Activated CD4-positive, alpha-beta T cell treated with anti-CD3 and anti-CD28 coated beads, Interleukin-2, amount 10 ng/mL, durations not matched to agents 7 days and 5 days (primary cell): ENCODE measurements at places on chromosomes 11 and 22. TPM values are rescaled to one million over a fixed set of nuclear protein-coding genes. Genes with fewer than 3 reads are reported as not detected.

DNA sequence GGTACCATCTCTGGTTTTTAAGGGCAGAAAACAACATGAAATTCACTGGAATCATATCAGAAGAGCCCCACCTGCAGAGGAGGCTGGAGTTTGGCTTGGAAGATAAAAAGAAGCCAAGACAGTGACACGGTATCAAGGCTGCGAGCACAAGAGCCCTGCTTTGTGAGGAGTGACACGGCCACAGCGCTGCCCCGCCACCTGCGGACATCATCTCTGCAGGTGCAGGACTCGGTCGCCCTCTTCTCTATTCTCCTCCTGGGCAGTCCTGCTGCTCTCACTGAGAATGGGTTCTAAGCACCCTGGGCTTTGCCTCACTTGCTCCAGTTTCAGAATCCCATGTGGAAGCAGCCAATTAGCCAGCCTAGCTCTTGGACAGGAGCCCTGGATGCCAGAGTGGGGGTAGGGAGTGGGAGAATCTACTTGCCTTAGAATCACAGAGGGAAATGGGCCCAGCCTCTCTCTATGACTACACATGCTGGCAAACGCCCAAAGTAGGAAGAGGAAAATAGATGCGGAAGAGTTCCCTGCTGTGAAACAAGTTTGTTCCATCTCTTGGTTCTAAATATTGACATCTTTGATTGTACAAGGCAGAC lies 17.1 kb downstream of the APOL4 start:
- no peaks in the 10 kb centered on the region for H3K36me3 ChIP-seq
- H3K4me3 ChIP-seq, result no peak overlapping the region
- peaks cover 16% of the 10 kb centered on the region for H3K27me3 ChIP-seq
- H3K4me1 ChIP-seq, result peaks cover 3% of the 10 kb centered on the region
- H3K27ac ChIP-seq, result no peak overlapping the region

OR51I2 gene
- total RNA-seq, result not detected

DNA sequence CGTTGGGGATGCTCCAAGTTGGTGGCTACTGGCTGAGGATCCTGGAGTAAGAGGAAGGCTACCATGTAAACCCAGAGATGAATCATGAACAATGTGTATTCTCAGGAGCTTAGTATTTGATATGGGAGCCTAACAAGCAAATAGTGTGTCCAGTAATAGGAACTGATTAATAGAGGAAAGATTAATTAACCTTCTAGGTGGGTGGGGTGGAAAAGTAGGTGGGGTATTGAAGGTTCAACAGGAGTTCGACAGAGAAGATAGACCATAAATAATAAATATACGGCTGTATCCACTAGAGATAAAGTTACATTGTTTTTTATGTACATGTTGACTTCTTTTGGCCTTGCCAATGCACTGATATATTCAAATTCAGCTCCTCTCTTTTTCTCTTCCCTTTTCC lies 43.1 kb downstream of the BMAL1 start:
- H3K4me1 ChIP-seq, result peaks cover 35% of the 10 kb centered on the region
- H3K27ac ChIP-seq, result no peak overlapping the region
- peaks cover 5% of the 10 kb centered on the region for H3K36me3 ChIP-seq
- no peak for DNase-seq

DNA sequence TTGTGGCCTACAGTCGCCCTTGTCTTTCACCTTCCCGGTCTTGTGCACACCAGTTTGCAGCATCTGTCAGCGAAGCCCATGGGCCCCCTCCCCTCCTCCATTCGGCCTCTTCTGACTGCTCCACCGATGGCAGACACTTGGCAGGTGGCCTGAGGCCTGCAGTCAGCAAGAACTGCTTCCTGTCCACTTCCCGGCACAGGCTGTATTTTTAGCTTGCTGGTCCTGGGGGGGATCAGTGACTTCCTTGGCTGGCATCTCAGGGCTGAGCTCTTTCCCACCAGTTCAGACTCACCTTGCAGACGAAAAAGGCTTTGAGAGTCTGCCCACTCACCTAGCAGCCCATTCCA lies 106.4 kb downstream of the SYN3 start:
- H3K27ac ChIP-seq, result no peak overlapping the region
- H3K36me3 ChIP-seq, result no peaks in the 10 kb centered on the region
- no peak overlapping the region for H3K4me3 ChIP-seq
- no peaks in the 10 kb centered on the region for H3K4me1 ChIP-seq
- no peak for DNase-seq
- no peaks in the 10 kb centered on the region for H3K27me3 ChIP-seq

- H3K4me1 ChIP-seq, result peaks cover 24% of the 10 kb centered on the region
- no peaks in the 10 kb centered on the region for H3K36me3 ChIP-seq
- no peaks in the 10 kb centered on the region for H3K27me3 ChIP-seq
- no peak overlapping the region for H3K27ac ChIP-seq
Observed at GRCh38 chr11:67626970-67627369, 2.8 kb downstream of the NUDT8 start.

DNA sequence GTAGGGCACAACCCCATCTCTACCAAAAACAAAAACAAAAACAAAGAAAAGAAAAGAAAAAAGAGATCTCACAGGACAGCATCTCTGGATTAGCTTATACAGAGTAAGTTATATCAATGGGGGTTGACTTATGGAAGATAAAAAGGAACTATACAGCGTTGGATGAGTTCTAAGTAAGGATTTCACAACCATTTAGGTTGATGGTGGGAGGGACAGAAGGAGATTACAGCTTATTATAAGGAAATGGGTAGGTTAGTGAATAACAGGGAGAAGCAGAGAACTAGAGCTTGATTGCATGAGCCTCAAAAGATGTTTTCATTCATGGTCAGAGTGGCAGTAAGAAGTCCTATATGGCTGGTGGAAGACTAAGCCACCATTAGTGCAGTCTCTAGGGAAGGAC lies 60.3 kb downstream of the CECR2 start:
- no peaks in the 10 kb centered on the region for H3K36me3 ChIP-seq
- no peak for DNase-seq
- H3K27ac ChIP-seq, result no peak overlapping the region
- no peaks in the 10 kb centered on the region for H3K4me1 ChIP-seq
- peaks cover 20% of the 10 kb centered on the region for H3K27me3 ChIP-seq
- H3K4me3 ChIP-seq, result no peak overlapping the region

DNA sequence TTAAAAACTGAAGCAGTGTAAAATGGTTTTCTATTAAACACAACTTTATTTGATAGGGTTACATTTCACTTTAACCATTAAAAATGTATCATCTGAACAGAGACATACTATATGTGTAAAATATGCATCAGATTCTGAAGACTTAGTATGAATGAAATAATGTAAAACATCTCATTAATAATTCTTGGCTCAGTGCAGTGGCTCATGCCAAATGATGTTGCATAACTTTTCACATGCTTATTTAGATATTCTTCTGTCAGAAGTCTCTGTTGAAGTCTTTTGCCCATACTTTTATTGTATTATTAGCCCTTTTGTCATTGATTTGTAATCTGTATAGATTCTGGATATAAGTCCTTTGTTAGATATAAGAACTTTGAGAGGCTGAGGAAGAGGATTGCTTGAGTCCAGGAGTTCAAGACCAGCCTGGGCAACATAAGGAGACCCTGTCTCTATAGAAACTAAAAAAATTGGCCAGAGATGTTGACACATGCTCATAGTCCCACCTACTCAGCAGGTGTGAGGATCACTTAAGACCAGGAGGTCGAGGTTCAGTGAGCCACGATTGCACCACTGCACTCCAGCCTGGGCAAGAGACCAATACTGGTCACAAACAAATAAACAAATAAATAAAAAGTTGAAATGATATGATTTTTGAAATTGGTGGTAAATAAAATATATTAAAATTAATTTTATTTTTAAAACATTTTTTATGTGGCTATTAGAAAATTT lies 73.8 kb upstream of the PARVA start:
- H3K27me3 ChIP-seq, result peaks cover 6% of the 10 kb centered on the region
- H3K4me1 ChIP-seq, result no peaks in the 10 kb centered on the region
- no peak overlapping the region for H3K27ac ChIP-seq
- H3K36me3 ChIP-seq, result no peaks in the 10 kb centered on the region
- DNase-seq, result no peak
- H3K4me3 ChIP-seq, result no peak overlapping the region

MS4A6E gene
- total RNA-seq, result not detected

BSCL2 gene
- 41.0 TPM for total RNA-seq

DNA sequence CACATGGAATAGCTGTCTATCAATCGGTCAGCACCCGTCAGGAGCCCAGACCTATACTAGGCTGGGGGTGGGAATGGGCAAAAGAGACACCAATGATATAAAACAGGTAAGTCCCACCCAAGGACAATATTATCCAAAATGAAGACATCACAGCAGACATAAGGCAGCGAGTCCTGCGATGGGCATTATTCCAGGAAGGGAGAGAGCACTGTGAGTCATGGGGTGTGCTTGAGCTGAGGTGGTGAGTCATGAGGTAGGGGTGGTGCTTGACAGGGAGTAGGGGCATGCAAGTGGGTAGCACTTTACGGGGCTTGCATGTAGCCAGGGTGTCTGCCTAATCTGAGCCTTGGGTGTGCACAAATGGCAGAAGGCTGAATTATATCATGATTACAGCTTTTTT lies 605.0 kb upstream of the CADM1 start:
- no peaks in the 10 kb centered on the region for H3K27me3 ChIP-seq
- H3K36me3 ChIP-seq, result no peaks in the 10 kb centered on the region
- peak overlapping the region; percentile 27 for H3K27ac ChIP-seq
- H3K4me3 ChIP-seq, result no peak overlapping the region

DNA sequence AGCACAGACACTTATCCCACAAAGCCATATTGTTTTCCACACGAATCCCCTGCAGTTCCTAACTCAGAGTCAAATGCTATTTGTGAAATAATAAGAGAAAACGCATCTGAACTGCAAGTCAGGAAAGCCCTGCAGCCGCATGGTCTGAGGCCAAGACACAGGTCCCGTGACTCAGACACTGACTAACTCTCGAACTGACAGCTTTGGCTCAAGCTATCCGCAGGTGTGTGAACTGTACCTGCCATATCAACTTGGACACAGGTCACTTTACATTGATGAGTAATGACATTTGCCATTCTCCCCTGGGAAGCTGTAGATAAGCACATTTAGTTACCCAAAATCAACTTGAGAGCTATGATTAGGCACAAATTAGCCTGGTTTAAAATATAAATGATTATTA lies 34.9 kb upstream of the NFRKB start:
- H3K27me3 ChIP-seq, result no peaks in the 10 kb centered on the region
- DNase-seq, result no peak
- H3K4me1 ChIP-seq, result no peaks in the 10 kb centered on the region

UPK3A gene
- total RNA-seq, result not detected

DNA sequence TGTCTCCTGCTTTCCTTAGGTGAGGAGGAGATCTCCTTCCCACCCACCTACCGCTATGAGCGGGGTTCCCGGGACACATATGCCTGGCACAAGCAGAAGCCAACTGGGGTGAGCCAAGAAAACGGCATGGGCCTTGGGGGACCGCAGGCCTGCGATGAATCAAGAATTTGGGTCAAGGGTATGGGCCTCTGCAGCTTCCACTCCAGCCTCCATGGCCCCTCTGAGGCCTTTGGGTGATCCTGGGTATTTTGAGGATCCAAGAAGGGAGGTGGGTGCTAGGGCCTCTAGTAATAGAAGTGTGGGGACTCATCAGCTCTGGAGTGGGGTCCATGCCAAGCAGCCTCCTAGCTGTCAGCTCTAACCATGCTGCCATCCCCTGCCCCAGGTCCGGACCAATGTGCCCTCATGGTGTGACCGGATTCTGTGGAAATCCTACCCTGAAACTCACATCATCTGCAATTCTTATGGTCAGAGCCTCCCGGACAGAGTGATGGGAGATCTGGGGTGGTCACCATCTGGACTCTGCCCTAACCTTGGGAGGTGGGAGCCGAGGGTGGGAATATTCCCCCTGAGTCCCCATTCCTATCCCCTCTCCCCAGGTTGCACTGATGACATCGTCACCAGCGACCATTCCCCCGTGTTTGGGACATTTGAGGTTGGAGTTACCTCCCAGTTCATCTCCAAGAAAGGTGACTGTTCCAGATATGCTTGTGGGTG lies 8.6 kb downstream of the INPPL1 start:
- H3K27ac ChIP-seq, result no peak overlapping the region
- no peaks in the 10 kb centered on the region for H3K27me3 ChIP-seq

- H3K4me1 ChIP-seq, result peaks cover 21% of the 10 kb centered on the region
- DNase-seq, result no peak
- H3K27ac ChIP-seq, result peak overlapping the region; percentile 60
- no peaks in the 10 kb centered on the region for H3K27me3 ChIP-seq
- H3K36me3 ChIP-seq, result peaks cover 57% of the 10 kb centered on the region
- no peak overlapping the region for H3K4me3 ChIP-seq
Observed at GRCh38 chr11:47243454-47243853, 5.2 kb downstream of the ACP2 start.

OR4C13 gene
- total RNA-seq, result not detected

CARD18 gene
- not detected for total RNA-seq
